ENCODE measurements at places on chromosomes 7 and 10.

- no peak for DNase-seq
Measured at GRCh38 chr7:121479466-121479865, 83.4 kb upstream of the FAM3C start.

DNA sequence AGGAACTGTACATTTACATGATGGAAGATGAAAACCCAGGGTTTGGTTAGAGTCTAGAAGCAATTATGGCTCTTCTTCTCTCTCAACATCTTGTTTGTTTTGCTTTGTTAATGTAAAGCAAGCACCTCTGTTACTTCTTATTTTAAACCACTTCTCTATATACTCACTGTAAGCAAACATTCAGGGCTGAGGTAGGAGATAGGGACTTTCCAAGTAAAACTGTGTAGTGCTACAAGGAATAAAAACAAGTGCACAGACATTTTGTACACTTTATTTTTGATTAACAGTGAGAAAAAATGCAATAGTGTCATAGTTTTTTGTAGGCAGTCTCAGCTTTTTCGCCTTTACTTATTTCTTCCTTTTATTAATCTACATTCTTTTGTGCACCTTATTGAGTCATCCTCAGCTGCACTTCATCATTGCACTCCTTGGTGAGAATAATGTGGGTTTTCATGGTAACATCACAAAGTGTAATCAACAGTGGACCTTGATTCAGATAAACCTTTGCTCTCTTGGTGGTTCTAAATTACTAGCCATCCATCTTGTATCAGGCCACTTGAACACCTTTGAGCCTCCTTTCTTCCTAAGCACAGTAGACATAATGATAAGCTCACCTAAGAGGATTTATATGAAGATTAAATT is 52.9 kb downstream of the ELMO1 start:
- no peak for DNase-seq

GRCh38 chr10:35607475-35608327 is 2.6 kb downstream of the GJD4 start:
- no peak for DNase-seq

GRCh38 chr7:108568801-108569380 is 615 bp downstream of the THAP5 start:
- DNase-seq: no peak

- no peak for DNase-seq
Measured at GRCh38 chr7:92749832-92750446, 86.4 kb downstream of the CDK6 start.

DNA sequence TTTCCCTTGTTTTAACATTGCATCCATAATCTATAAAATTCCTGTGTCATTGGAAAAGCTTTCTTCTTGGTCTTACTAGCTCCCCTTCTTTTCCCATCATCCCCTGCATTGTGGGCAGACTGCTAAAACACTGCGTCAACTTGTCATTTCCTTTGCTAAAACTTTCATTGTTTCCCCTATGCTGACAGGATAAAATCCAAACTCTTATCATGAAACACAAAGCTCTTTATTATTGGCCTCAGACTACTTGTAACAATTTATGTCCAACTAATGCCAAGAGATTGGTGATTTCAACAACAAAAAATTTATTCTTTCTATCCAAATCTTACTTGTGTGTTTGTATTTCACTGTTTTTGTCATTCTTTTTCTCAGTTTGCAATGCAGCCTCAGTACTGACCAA is 339.1 kb downstream of the HGF start:
- no peak for DNase-seq

- no peak for DNase-seq
Measured at GRCh38 chr10:18409599-18410397, 241.6 kb downstream of the NSUN6 start.

- DNase-seq: no peak
Measured at GRCh38 chr10:124104011-124104627, 10.7 kb upstream of the CHST15 start.

- DNase-seq: no peak
Measured at GRCh38 chr10:20858292-20859124, 38.6 kb downstream of the NEBL start.
